Stimulated activated CD4-positive, alpha-beta T cell treated with anti-CD3 and anti-CD28 coated beads, Interleukin-1b, Interleukin-23, amount 100 ng/mL, for 48 hours (primary cell): ENCODE measurements at places on chromosomes 5 and 9.

DNA sequence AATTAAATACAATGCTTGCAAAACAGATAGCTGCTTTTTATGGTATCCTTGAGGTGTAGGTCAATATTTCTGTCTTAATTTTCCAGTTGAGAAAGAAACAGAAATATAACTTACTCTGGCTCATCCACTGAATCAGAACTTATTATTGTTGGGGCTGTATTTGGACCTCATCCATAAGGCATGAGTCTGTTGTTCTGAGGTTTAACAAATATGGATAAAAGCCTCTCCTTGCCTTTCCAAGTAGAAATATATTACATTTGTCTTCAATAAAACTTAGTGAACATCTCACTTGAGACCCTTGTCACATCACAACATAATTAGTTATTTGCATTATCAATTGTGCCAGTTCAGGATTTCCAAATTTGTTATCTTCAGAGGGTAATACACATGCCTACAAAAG lies 525.8 kb downstream of the AGTPBP1 start:
- DNase-seq, result no peak

GRCh38 chr5:62578540-62578939 lies at the start of gene LRRC70:
Gene LRRC70, plus strand, starts transcription at chr5:62578819. Its CDS starts 620 bp downstream, at chr5:62579439.
- no peak for DNase-seq

DNA sequence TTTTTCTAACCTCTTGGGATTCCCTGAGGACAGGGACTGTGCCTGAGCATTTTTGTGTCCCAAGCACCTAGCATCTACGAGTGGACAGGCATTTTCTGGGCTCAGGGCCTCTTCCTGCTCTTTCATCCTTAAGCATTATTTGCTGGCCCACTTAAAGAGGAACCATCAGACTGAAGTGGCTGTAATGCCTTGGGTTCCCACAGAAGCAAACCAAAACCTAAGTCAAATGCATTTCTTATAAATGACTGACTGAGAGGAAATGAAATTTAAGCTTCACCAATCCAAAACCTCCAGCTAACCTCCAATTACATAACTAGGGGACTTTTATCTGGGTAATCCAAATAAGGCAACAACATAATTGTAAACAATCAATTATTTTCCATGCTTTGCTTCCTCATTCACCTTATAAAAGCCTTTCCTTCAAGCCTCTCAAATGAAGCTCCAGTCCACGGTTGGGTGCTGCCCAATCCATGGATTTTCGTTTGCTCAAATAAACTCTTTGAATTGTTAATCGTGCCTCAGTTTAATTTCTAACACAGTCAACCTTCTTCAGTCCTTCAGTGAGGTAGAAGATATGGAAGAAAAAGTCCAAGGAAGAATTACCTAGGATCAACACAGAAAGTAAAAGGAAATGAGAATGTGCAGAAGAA lies 25.3 kb upstream of the SLC31A2 start:
- no peak for DNase-seq

DNA sequence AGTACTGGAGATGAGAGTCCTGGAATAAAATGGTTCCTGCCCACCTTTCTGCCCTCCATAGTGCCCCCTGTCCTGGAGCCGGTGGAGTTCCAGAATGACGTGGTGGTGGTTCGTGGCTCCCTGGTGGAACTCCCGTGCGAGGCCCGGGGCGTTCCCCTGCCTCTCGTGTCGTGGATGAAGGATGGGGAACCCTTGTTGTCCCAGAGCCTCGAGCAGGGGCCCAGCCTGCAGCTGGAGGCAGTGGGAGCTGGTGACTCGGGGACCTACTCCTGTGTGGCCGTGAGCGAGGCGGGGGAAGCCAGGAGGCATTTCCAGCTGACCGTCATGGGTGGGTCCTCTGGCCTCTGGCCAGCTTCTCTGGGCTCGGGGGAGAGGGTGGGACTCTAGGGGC lies 51.1 kb upstream of the ASS1 start:
- DNase-seq, result no peak

DNA sequence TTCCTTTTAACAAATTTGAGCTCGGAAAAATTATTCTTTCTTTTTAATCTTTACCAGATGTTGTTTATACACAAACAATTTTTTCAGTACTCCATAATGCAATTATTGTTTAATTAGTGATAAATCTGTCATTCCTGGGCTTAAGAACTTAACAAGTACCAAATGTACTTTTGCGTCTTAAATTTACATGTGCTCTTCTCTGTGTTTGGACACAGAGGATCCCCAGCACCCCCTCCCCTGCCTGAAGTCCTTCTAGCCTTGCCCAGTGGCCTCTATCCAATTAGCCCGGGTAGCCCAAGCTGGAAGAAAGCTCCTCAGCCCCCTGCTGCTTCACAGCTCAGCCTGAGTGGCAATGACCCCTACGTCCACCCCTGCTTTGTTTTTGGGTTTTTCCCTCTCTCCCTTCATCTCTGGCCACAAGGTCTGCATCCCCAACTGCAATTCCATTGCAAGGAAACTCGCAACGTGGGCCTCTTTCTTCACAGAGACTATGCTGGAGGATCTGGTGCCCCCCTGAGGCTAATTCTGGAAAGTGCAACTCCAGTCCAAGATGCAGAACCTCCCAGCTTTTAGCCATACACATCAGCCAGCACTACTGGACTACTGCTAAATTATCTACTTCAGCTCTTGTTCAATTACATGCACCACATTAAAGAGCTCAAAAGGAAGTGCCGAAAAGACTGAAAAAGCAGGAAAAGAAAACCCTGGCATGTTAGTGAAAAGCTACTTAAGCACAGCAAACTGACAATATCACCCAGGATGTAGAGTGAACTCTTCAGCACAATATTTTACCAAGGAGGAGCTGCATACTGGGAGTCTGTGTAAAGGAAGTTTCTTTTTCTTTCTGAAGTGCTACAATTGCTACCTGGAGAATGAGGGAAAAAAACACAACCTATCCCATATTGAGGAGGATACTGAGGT lies 186.2 kb downstream of the FANCC start:
- DNase-seq, result peak; percentile 19

DNA sequence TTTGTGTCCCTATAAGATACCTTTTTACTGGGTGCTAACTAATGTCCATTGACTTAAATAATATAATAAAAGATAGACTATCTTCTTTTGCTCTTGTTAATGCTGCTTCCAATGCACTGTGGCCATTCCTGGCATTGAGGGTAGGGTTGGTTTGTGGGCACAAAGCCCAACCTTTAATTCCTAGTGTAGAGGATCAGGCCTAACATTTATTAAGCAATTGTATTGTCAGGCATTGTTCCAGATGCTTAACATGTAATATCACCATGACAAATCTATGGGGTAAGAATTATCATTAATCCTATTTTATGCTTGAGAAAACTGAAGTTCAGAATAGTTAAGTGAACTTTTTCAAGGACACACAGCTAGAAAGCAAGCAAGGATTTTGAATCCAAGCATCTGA lies 60.4 kb upstream of the GPBP1 start:
- DNase-seq, result no peak

- DNase-seq, result no peak
These were observed 197.0 kb downstream of the MCTP1 start for GRCh38 chr5:95087816-95088317.

DNA sequence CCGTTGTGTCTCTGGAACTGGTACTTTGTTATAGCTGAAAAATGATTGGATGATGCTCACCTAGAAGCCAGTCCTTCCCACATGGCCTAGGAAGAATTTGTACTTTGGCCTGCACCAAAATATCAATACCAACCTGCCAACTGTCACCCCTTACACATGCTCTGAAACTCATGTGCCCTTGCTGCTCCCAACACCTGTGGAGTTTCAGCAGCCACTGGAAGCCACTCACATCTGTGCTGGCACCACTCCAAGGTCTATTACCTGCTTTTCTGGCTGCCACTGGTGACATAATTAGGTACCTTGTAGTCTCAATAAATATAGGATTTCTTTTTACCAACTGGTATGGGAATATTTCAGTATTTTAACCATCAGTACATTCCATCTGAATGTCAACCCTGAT lies 363.6 kb downstream of the SH3GL2 start:
- DNase-seq, result no peak
